ENCODE measurements at places on chromosomes 1 and 21.

DNA sequence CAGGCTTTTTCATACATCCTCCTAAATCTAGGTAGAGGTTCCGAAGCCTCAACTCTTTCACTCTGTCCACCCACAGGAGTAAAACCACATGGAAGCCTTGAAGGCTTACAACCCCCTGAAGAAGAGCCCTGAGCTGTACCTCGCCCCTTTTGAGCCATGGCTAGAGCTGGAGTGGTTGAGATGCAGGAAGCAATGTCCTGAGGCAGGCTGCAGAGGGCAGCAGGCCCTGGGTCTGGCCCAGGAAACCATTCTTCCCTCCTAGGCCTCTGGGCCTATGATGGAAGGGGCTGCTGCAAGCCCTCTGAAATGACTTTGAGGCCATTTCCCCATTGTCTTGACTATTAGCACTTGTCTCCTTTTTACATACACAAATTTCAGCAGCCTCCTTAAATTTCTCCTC lies 1503.0 kb downstream of the KCNT2 start:
- no peak for DNase-seq

DNA sequence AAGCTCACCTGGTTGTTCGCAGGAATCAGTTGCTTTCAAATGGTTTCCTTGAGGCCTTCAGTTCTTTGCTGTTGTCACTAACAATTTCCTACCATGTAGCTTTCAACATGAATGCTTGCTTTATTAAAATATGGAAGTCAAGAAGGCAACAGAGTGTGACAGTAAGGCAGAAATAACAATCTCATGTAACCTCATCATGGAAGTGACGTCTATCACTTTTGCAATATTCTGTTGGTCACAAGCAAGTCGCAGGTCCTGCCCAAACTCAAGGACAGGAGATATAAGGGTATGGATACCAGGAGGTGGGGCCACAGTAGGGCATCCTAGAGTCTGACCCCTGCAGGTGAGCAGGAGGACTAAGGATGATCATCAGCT lies 296.8 kb upstream of the ZP4 start:
- no peak for DNase-seq

GRCh38 chr1:67860776-67861175 lies 27.5 kb upstream of the GNG12 start:
- DNase-seq, result no peak

GRCh38 chr21:44601596-44602462 lies 1.4 kb downstream of the KRTAP10-7 start:
- no peak for DNase-seq

GRCh38 chr1:91781371-91781825 lies 104.6 kb downstream of the TGFBR3 start:
- no peak for DNase-seq

GRCh38 chr1:222096883-222097282 lies 355.0 kb upstream of the DUSP10 start:
- no peak for DNase-seq

- no peak for DNase-seq
Observed at GRCh38 chr21:39037807-39038405, 145.3 kb downstream of the PSMG1 start.

DNA sequence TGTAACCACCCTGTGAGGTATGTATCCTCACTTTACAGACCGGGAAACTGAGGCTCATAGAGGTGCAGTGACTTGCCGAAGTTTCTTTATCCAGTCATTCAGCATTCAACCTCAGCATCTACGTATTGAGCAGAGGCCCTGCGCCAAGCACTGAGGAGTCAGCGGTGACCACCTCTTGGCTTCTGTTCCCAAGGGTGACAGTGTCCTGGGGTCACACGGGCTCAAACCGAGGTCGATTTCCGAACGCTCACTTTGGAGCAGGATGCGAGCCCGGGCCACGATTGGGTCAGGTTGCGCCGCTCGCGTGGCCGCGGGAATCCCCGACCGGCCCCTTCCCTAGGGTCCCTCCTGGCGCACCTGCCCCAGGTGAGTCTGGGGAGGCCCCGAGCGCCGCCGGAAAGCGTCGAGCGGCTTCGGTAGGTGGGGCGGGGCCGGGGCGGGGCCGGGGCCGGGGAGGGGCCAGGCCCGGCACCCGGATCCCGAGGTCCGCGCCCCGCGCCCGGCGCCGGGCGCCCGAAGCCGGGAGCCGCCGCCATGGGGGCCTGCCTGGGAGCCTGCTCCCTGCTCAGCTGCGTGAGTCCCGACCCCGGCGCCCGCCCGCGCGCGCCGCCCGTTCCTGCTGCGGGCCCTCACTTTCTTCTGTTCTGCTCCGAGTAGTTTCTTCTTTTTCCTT lies at the start of gene SERINC2:
SERINC2 (plus strand) TSS at position 482 of the 673 bp plus-strand sequence; CDS start at position 535, 53 bp downstream.
- peak; percentile 68 for DNase-seq

GRCh38 chr1:58754683-58755467 lies 29.0 kb downstream of the JUN start:
- DNase-seq, result no peak

DNA sequence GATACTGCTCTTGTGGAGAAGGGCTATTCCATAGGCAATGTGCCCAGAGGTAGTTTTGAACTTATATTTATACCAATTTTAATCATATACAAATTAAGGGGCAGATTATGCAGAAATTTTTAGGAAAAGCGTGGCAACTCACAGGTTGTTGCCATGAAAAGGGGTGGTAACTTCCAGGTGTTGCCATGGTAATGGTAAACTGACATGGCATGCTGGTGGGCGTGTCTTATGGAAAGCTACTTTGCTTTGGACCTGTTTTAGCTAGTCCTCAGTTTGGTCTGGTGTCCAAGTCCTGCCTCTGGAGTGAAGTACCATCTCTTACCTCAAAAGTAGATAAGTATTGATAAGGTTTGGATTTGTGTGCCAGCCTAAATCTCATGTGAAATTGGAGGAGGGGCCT lies 7.9 kb upstream of the IL23R start:
- no peak for DNase-seq

DNA sequence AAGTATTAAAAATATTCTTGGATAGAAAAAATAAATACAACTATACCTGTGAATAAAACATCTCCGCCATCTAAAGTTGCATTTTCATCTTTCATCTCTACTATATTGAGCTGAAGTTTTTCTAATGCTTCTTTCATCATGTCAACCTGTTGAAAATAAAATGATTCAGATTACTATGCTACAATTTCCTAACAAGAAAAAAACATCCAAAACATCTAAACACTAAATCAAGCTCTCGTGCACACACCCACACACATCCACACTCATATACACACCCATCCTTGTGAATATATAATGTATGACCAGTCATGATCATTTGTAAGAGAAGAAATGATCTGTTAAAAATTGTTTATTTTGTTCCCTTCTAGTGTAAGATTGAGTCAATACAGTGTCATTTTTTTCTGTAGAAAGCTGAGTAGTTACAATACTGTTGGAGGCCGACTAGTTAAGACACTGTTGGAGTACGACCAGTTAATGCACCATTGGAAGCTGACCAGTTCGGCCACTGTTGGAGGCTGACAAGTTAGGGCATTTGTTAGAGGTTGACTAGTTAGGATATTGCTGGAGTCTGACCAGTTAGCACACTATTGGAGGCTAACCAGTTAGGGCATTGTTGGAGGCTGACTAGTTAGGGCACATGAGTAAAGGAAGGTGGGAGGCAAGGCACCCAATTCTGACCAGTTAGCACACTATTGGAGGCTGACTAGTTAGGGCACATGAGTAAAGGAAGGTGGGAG lies 82.4 kb upstream of the BCL10 start:
- no peak for DNase-seq

GRCh38 chr1:40736085-40736531 lies 44.6 kb downstream of the NFYC start:
- DNase-seq, result no peak

GRCh38 chr21:36024782-36025181 lies 35.5 kb downstream of the SETD4 start:
- DNase-seq, result no peak

DNA sequence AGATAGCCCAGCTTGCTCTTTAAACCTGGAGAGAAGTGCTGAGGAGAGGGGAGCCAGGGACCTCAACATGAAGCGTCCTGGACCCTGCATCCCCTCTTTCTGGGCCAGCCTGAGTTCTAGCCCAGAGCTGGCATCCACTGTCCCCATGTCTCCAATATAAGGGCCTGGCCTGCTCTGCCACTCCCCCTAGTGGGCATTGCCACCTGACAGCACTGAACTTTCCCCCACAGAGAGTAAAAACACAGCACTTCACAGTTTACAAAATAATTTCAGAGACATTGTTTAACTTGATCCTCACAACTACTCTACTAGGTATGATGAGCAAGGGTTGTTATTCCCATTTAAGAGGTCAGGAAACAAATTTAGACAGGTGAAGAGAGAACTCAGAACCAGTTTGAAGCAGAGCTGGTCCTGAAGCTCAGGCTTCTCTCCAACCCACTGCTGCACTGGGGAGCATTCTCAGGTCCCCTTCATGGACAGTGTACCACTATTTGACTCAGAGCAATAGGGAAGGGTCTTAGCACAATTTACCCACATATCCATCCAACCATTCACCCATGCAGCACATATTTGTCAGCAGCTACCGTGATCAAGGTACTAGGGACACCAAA lies 151.2 kb downstream of the DMRTA2 start:
- DNase-seq, result peak; percentile 42

DNA sequence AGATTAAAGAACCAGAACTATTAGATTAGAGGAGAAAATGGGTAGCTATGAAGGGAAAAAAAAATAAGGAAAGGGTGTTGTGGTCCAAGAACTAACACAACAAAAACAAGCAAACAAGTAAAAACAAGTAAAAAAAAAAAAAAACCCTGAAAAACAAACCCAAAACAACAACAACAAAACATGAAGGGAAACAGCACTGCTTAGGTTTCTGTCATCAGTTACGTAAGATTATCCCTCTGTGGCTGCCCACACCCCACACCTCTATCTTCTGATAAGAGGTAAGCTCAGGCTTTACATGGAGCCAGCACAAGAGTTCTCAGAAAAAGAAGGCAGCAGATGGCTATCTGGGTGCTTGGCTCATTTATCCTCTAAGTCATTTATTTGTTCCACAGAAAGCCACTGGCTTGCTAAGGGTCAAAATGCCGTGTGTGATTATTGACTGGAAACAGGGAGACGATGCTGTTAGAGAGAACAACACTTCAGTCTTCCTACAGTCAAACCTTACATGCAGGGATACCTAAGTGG lies 57.5 kb downstream of the KIAA0319L start:
- no peak for DNase-seq

- no peak for DNase-seq
Observed at GRCh38 chr1:113929750-113930498, 800 bp downstream of the HIPK1 start.

- DNase-seq, result no peak
Observed at GRCh38 chr1:168583571-168583970, 7.2 kb downstream of the XCL1 start.

GRCh38 chr1:78721136-78721535 lies 71.5 kb downstream of the IFI44 start:
- no peak for DNase-seq

DNA sequence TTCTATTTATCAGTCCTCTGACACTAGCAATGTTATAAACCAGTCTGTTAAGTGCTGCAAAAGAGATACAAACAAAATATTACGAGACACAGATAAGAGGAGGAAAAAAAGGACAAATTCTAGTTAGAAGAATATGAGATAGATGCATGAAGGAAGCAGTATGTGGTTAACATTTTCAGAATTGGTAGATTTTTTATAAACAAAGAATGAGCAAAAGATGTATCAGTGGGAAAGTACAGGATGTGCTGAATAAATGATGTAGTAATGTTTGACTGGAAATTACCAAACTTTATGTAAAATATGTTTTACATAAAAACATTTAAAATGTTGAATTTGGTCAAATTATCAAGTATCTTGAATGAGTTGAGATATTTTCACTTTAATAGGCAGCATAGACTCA lies 574.2 kb downstream of the NUF2 start:
- no peak for DNase-seq

DNA sequence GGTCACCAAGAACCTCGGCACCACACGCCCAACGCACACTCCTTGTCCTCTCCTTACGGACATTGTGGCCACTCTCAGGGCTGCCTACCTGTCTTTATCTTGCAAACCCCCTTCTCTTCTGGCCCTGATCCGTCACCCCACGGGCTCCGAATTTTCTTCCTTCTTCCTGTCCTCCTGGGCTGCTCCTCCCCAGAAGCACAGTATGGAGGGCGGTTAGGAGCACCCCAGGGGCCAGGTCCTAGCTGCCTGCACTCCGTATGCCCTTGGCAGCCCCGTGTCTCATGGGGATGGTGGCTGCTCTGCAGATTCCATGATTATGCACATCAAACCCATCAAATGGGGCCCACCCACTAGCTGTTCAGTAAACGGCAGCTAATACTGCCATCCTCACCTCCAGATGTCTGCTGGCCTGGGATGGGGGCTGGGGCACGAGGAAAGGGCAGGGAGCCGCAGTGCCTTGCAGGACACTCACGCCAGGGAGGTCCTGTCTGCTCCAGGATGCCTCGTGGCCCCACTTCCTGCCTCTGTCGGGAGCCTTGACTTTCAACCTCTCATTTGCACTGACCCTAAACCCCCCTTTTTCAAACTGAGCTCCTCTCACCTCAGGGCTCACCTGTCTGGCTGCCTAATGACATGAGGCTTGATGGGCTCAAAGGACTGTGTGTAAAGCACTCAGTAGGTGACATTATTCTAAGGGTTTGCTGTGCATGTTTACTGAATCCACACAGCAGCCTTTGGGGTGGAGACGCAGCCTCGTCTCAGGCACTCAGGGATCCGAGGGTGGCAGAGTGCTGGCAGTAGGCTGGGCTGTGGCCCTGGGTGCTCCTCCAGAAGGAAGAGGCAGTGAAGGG lies 4.4 kb downstream of the TTC34 start:
- no peak for DNase-seq

DNA sequence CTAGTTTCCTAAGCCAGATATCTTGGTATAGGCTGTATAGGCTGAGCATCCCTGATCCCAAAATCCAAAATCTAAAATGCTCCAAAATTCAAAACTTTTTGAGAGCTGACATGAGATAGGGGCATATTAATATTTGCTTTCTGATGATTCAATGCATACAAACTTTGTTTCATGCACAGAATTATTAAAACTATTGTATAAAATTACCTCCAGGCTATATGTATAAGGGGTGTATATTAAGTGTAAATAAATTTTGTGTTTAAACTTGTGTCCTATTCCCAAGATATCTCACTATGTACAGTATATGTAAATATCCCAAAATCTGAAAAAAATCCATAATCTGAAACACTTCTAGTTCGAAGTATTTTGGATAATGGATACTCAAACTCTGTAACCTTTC lies 2.6 kb downstream of the WDR64 start:
- DNase-seq, result no peak

GRCh38 chr1:40914927-40915569 lies 52.9 kb upstream of the CITED4 start:
- no peak for DNase-seq

GRCh38 chr1:113303267-113303666 lies 87.0 kb upstream of the MAGI3 start:
- DNase-seq, result no peak

- DNase-seq, result no peak
Observed at GRCh38 chr1:53350853-53351767, 23.2 kb upstream of the LRP8 start.
